Activated T-helper 17 cell treated with anti-CD3 and anti-CD28 coated beads, Interleukin-2, amount 50 U/mL, for 72 hours (primary cell): ENCODE measurements at places on chromosomes 7 and 10. TPM values are rescaled to one million over a fixed set of nuclear protein-coding genes. Genes with fewer than 3 reads are reported as not detected.

GRCh38 chr7:91047636-91048035 lies 216.6 kb upstream of the FZD1 start:
- ATAC-seq: no peak

- ATAC-seq: peak; percentile 53
Measured at GRCh38 chr10:88728107-88728763, 22.2 kb downstream of the LIPK start.

DNA sequence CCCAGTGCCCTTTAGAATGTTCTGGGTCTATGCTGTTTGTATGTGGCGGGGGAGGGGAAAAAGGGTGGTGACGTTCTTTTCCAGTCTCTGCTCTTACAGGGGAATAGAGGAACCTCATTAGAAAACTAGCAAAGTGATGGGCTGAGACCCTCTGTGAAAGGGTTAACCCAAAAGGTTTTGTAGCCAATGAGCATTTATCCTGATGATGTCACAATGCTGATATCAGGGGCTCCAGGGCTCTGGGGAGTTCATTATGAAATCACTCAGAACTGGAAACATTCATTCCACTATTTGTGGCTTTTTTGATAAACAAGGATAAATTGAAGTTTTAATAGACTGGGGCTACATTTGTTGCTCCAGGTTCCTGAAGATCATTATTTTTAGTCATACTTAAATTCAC lies 71.7 kb downstream of the ARID5B start:
- ATAC-seq: no peak

OR2A7 gene
- 5.3 TPM for total RNA-seq
